ENCODE measurements at places on chromosomes 2 and 18. TPM values are rescaled to one million over a fixed set of nuclear protein-coding genes. Genes with fewer than 3 reads are reported as not detected.

The SLC11A1 gene
- total RNA-seq = 0.55 TPM

The GAREM2 gene
- total RNA-seq = 18.9 TPM

The REEP1 gene
- 0.53 TPM for total RNA-seq

The PROKR1 gene
- 4.4 TPM for total RNA-seq

The MC5R gene
- 0.27 TPM for total RNA-seq

The DLGAP1 gene
- total RNA-seq = 24.0 TPM

The BCL2L11 gene
- total RNA-seq = 19.3 TPM

The DSC2 gene
- total RNA-seq = 29.8 TPM

The NEB gene
- 2.1 TPM for total RNA-seq

The OR6B2 gene
- not detected for total RNA-seq

The SLC16A14 gene
- total RNA-seq = 2.6 TPM

The MC4R gene
- total RNA-seq = not detected

The ZBTB7C gene
- total RNA-seq = 0.39 TPM

The NYAP2 gene
- total RNA-seq = not detected

DNA sequence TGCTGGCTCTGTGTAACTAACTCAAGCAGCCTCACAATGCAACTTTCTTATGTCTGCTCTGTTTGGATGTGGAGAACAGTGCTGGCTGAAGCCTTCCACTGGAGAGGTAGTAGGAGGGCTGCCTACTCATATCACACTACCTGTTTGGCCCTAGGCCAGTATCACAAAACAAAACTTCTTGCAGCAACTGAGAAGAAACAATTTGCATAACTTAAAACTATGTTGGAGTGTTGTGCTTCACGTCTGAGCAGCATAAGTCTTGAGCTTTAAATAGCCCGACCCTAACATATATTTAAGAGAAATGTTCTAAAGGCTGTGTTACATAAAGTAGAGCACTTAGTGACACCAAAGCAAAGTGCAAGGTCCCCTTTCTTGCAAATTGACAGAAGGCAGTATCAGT, 204.9 kb upstream of the ACVR2A start:
- H3K27ac ChIP-seq = no peak overlapping the region
- no peak for DNase-seq
- H3K4me3 ChIP-seq = no peak overlapping the region
- peaks cover 9% of the 10 kb centered on the region for H3K4me1 ChIP-seq
- no peaks in the 10 kb centered on the region for H3K36me3 ChIP-seq

GRCh38 chr2:98377544-98377943, 31.3 kb downstream of the CNGA3 start:
- no peak overlapping the region for H3K4me3 ChIP-seq
- H3K36me3 ChIP-seq = no peaks in the 10 kb centered on the region
- H3K27ac ChIP-seq = no peak overlapping the region
- no peak for DNase-seq
- H3K27me3 ChIP-seq = peaks cover 11% of the 10 kb centered on the region

DNA sequence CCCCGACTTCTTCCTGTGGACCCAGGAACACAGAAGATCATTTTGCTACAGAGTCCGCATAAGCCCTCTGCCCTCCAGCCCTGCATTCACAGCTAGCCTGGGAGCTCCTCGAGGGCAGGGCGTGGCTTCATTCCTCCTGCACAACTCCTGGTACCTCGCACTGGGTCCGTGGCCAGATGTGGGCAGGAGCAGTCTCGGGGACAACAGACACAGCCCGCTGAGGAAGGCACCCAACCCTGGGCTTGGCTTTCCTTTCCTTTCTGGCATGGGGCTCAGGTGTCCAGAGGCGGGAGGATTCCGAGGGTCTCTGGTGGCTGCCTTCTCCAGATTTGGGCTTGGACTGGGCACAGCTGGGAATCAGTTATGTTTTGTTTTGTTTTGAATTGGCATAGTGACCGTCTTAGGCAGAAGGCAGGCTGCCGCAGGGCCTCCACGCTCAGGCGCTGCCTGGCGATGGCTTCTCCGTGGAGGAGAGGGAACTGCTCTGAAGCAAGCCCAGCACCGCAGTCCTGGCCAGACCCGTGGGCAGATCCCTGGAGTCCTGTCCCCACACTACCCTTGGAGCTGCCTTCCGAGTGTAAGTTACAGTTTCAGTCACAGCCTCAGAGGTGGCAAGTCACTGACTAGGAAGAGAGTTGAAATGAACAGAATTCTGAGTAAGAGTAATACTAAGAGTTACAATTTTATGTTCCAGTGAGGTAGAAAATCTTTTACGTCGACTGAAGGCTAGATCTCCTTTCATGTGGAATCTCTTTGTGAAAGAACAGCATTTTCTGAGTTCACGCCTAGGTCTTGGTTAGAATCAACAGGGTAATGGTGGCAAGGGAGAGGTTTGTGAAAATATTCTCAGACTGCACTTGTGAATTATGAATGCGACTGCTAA, 47.9 kb downstream of the LDLRAD4 start:
- peaks cover 25% of the 10 kb centered on the region for H3K4me1 ChIP-seq
- no peaks in the 10 kb centered on the region for H3K36me3 ChIP-seq
- DNase-seq = no peak
- no peaks in the 10 kb centered on the region for H3K27me3 ChIP-seq

GRCh38 chr2:201882353-201883090, 76.2 kb downstream of the CDK15 start:
- peaks cover 26% of the 10 kb centered on the region for H3K4me1 ChIP-seq
- H3K27ac ChIP-seq = no peak overlapping the region
- DNase-seq = peak; percentile 29
- H3K4me3 ChIP-seq = peak overlapping the region; percentile 16
- H3K36me3 ChIP-seq = no peaks in the 10 kb centered on the region

DNA sequence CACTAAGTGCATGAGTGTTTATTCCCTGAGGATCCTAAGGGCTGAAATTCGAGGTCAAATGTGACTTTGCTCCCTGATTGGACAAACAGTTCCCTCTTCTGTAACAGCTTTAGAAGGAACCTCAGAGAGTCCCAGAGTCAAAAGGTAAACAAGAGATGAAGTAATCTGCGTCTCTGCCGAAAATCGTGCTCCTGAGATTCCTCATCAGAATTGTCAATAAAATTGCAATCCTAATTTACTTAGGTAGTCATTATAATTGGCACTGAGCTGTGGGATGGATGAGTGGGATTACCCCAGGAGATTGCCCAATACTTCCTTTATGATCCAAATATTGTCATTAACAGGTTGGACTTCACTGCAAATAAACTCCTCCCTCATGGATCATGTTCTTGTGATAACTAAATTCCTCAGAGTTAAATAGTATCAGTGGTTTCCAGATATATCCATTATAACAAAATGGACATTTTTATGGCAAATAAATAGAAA, 907 bp upstream of the SUCLG1 start:
- H3K27me3 ChIP-seq = no peaks in the 10 kb centered on the region
- DNase-seq = no peak
- peaks cover 6% of the 10 kb centered on the region for H3K36me3 ChIP-seq
- H3K4me3 ChIP-seq = peak overlapping the region; percentile 88

GRCh38 chr2:129469871-129470270, 509.6 kb upstream of the RAB6C start:
- H3K4me1 ChIP-seq = no peaks in the 10 kb centered on the region
- H3K27me3 ChIP-seq = no peaks in the 10 kb centered on the region
- no peak for DNase-seq
- H3K4me3 ChIP-seq = no peak overlapping the region

GRCh38 chr18:12031846-12032245, 50.5 kb downstream of the IMPA2 start:
- no peak for DNase-seq
- H3K27ac ChIP-seq = no peak overlapping the region
- H3K27me3 ChIP-seq = peaks cover 4% of the 10 kb centered on the region

DNA sequence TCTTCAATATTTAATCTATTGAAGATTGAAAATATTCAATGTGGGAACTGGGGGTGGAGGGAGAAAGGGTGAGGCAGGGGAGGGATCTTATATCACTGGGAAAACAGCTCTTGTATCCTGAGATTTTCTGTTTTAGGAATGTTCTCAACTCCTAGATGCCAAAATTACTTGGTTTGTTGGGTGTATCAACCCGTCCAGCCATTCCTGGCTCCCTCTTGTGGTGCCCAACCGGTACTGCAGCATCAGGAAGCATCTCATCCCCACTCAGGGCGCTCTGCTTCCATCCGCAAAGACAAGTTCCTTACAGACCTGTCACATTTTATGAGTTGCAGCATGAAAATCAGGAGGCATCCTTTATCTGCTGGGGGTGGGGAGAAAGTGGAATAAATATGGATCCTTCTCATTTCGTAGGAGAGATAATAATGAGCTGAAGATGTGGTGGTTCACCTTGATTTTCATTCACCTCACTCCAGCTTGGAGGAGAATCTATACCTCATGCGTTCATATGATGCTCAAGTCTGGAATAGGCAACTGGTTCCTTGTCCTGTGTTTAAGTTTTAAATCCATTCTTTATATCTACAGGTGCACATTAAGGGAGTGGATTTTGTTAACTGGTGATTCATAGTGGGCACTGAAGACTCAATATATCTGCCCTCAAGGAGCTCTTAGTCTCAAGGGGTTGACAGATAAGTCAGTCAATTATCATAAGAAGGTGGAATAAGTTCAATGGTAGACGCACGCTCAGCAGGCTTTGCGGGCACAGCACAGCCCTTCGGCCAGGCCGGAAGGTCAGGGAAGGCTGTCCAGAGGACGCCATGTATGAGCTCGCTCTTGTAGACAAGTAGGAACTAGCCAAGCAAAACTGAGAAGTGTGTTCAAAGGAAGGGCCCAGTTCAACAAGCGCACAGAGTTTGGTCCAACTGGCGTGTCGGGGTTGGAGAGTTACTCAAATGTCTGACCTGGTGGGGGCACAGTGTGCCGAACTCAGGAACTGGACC, 127.3 kb downstream of the RNF144A start:
- DNase-seq = peak; percentile 67
- H3K4me1 ChIP-seq = peaks cover 12% of the 10 kb centered on the region
- H3K27me3 ChIP-seq = no peaks in the 10 kb centered on the region
- H3K27ac ChIP-seq = no peak overlapping the region
- H3K4me3 ChIP-seq = no peak overlapping the region

DNA sequence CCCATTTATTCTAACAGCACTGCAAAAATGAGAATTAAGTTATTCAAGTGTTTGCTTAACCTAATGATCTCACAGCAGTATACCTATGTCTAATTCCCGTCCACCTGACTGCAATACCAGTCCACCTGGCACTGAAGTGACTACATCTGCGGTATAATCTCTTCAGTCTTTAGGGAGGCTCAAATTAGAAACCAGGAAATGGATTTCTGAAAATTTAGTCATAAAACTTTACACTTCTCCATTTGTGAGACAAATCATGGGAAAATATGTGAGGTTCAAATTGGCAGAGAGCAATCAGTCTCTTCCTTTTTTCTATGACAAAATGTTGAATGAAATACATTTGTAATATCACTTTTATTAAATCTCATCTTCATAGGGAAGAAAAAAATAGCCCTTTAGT, 33.0 kb downstream of the FTCDNL1 start:
- H3K27ac ChIP-seq = no peak overlapping the region
- H3K36me3 ChIP-seq = no peaks in the 10 kb centered on the region
- no peaks in the 10 kb centered on the region for H3K4me1 ChIP-seq
- H3K4me3 ChIP-seq = no peak overlapping the region

- H3K4me3 ChIP-seq = no peak overlapping the region
- no peaks in the 10 kb centered on the region for H3K27me3 ChIP-seq
- 0 out of 2 replicates have a peak, but pooled peaks cover 3% of the 10 kb centered on the region for H3K4me1 ChIP-seq
- H3K27ac ChIP-seq = no peak overlapping the region
These were observed 112.9 kb downstream of the THADA start for GRCh38 chr2:43482961-43483360.

- DNase-seq = no peak
- peaks cover 23% of the 10 kb centered on the region for H3K36me3 ChIP-seq
- H3K27ac ChIP-seq = no peak overlapping the region
- no peaks in the 10 kb centered on the region for H3K27me3 ChIP-seq
- peaks cover 46% of the 10 kb centered on the region for H3K4me1 ChIP-seq
- H3K4me3 ChIP-seq = peak overlapping the region; percentile 9
These were observed 3.3 kb downstream of the KIF3C start for GRCh38 chr2:25979001-25979400.

DNA sequence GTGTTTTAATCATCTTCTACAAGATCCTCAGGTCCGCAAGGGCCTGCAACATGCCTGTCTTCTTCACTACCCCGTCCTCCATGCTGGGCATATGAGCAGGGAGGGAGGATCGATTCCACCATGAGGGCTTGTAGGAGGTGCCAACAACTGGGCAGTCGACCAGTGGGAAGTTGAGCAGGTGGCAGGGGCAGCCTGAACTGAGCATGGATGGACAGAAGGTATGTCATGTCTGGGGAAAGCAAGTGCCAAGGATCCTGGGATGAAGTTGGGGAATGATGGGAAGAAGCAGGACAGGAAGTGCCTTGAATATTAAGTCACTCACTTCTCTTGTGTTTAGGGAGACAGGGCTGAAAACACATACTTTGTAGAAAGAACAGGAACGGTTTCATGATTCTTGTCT, 44.7 kb downstream of the CTIF start:
- peaks cover 2% of the 10 kb centered on the region for H3K36me3 ChIP-seq
- H3K4me3 ChIP-seq = no peak overlapping the region
- H3K4me1 ChIP-seq = peaks cover 20% of the 10 kb centered on the region

DNA sequence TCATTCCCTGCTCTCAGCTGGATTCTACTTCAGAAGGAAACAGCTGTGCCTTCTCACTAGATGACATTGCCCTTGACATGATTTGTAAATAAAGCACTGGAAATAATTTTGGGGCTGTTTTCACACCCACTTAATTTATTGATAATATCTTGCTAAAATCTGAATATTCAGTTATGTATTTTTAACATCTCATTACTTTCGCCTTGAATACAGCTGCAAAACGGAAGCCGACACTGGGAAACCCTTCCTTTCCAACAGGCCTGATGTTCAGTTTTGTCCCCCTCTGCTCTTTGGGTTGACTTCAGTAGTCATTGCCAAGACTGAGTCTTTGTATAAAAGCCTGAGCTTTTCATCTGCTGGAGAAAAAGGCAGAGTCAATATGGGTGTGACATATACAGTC, 82.7 kb downstream of the DOCK10 start:
- H3K4me1 ChIP-seq = peaks cover 7% of the 10 kb centered on the region
- H3K27me3 ChIP-seq = no peaks in the 10 kb centered on the region
- H3K36me3 ChIP-seq = no peaks in the 10 kb centered on the region
- DNase-seq = no peak
- no peak overlapping the region for H3K27ac ChIP-seq
- no peak overlapping the region for H3K4me3 ChIP-seq

DNA sequence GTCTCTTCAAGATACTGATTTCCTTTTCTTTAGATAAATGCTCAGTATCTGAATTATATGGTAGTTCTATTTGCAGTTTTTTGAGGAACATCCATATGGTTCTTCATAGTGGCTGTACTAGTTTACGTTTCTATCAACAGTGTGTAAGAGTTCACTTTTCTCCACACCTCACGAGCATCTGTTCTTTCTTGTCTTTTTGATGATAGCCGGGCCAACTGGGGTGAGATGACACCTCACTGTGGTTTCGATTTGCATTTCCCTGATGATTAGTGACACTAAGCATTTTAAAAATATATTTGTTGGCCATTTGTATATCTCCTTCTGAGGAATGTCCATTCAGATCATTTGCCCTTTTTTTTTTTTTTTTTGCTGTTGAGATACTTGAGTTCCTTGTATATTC, 458.8 kb downstream of the SETBP1 start:
- no peak overlapping the region for H3K4me3 ChIP-seq
- H3K27me3 ChIP-seq = no peaks in the 10 kb centered on the region
- H3K36me3 ChIP-seq = no peaks in the 10 kb centered on the region
- no peak for DNase-seq
- H3K4me1 ChIP-seq = peaks cover 7% of the 10 kb centered on the region

- no peak overlapping the region for H3K27ac ChIP-seq
- peaks cover 4% of the 10 kb centered on the region for H3K4me1 ChIP-seq
- no peak for DNase-seq
- no peaks in the 10 kb centered on the region for H3K36me3 ChIP-seq
- H3K4me3 ChIP-seq = no peak overlapping the region
These were observed 48.0 kb upstream of the ANXA4 start for GRCh38 chr2:69693775-69694450.

- H3K27ac ChIP-seq = no peak overlapping the region
- no peak for DNase-seq
- H3K27me3 ChIP-seq = no peaks in the 10 kb centered on the region
These were observed 123.3 kb upstream of the NYAP2 start for GRCh38 chr2:225276207-225276606.

All from WTC11 (cell line).